Bronchial epithelial cell (primary cell): ENCODE measurements at places on chromosomes 7 and 10.

DNA sequence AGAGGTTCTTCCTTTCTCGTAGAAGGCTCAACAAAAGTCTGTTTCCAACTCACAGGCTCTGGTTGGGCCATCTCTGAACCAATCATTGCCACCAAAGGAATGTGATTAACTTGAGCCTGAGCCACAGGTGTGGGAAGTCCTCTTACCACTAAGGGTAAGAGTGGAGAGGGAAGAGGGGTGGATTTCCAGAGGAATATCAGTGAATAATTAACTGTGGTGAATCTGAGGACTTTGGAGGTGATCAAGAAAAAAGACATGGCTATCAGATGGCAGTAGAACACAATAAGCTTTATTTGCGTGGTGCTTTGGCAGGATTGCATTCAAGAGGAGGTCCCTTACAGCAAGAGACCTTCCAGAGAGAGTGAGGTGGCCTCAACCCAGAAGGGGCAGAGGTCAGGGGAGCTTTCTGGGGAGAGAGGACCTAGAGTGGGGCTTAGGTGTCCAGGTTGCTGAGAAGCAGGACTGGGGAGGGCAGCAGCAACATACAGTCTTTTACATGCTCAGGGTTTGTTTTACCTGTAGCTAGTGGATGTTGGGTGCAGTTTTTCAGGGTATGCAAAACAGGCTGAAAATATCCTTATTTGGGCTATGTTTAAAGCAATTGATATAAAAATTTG lies 61.4 kb downstream of the BBS9 start:
- DNase-seq: no peak

GRCh38 chr10:35339942-35340341 lies 3.6 kb downstream of the CCNY start:
- DNase-seq: peak; percentile 41

- DNase-seq: no peak
Measured at GRCh38 chr10:15334650-15335323, 36.3 kb downstream of the FAM171A1 start.

DNA sequence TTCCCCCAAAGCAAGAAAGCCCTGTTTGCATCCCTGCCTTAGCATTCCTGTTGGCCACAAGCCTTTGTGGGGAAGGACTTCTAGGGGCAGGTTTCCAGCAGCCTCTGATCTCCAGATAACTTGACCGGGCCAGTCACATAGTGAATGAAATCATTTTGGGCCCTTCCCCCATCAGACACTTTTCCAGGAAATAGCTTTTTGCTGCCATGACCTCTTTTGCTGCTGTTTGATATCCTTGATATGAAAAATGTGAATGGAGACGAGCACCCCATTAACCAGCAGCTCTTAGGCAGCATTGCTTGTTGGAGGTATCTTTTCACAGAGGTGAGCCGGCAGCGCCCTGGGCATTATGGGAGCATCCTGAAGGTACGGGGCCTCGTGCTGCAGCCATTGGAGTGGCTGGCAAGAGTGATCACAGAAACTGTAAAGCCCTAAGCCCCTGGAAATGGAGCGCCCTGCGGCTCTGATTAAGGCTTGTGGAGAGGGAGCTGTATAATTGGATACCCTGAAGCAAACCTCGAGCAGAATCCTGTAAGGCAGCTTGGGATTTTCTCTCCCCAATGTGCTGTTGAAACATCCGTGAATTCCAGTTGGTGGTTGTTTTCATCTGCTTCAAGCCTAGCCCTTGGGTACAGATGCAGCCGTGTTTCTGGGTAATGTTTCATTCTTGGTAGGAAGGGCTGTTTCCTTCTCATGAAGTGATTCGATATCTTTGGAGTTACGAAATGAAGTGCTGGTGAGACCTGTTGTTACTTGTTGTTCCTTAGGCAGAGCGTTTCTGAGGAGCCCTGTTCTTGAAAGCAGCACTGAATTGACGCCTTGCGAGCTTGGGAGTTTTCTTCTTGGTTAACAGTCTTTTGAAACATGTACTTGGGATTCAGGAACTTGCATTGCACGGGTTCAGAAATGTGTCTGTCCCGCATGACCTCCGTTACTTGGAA lies 179.0 kb downstream of the PTEN start:
- peak; percentile 98 for DNase-seq

DNA sequence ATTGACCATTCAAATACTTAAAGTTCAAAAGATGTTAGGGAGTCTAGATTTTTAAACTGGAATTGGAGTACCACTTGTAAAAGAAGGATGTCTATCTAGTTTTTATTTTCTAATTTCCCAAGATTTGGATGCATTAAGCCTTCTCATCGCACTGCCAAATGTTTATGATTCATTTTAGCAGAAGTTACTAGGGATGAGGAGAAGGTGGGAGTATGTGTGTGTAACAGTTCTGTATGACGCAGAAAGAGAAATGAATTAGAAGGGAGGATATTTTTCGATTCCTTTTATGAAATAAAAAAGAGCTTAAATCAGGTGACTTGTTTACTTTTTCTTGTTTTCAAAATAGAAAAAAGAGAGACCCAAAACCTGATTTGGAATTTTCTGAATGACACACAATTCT lies 6.8 kb upstream of the SLK start:
- no peak for DNase-seq

DNA sequence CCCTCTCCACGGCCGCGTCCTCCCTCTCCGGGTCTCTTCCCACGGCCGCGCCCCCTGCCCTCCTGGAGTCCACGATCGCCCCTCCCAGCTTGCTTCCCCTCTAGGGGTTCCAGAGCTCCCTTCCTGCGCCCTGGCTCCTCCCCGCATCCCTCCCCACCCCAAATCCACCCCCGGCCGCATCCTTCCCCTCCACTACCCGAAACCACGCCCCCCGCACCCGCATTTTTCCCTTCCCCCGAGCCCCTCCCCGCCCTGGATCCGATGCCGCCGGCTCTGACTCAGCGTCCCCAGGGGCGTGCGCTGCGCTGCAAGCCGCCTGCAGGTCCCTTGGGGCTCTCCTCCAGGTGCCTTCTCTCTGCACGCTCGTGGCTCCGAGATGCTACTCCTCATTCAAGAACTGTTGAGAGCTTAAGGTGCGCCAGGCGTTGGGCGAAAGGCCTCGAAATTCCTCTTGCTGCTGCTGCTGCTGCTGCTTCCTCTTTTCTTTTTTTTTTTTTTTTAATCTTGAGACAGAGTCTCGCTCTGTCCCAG lies 372 bp upstream of the TMEM130 start:
- peak; percentile 26 for DNase-seq

DNA sequence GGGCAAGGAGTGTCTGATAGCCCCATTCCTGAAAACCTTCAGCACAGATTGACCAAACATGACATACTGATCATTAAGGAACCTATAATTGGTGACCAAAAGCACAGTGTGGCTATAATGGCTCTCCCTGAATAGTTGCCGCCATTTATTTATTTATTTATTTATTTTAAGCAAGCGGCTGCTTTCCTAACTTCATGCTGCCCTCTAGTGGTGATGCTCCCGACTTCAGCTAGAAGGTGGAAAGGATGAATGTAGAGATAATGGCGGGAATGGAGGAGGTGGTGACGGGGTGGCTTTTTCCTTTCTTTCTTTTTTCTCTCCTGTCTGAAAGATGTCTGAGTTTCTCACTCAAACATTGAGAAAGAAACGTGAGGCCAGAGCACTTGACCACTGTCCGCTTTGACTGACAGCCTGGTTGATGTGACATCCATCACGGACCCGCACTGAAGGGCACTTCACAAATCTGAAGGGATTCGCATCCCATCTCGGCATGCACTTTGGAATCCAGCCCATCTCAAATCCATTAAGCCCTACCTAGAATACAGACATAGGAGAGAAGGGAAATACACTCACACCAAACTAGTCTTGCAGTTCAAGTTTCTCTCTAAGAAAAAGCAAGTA lies 1090.1 kb downstream of the KCNMA1 start:
- peak; percentile 63 for DNase-seq

DNA sequence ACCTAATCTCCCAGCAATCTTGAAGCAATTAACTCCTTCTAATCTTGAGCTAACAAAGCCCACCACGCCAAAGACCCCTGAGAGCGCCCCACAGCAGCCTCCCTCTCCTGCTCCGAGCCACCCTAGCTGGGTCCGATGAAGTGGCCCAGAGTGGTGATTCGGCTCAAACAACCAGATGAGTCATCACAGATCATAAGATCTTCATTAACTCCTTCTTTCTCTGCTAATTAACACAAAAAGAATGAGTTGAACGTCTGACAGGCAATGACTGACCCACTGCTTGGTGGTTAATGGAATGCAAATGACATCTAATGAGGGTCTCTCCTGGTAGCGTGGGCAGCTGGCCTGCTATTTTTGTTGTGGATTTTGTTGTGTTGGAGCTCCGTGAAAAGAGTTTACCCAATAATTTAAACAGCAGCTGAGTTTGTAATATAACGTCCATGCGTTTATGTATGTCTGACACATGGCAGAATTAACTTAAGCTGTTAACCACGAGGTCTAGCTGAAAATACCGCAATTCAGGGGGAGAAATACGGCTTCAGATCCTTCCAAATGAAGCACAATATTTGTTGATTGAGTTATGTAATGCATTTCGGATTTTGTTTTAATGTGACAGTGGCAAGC lies 161.4 kb downstream of the RAB11FIP2 start:
- no peak for DNase-seq

DNA sequence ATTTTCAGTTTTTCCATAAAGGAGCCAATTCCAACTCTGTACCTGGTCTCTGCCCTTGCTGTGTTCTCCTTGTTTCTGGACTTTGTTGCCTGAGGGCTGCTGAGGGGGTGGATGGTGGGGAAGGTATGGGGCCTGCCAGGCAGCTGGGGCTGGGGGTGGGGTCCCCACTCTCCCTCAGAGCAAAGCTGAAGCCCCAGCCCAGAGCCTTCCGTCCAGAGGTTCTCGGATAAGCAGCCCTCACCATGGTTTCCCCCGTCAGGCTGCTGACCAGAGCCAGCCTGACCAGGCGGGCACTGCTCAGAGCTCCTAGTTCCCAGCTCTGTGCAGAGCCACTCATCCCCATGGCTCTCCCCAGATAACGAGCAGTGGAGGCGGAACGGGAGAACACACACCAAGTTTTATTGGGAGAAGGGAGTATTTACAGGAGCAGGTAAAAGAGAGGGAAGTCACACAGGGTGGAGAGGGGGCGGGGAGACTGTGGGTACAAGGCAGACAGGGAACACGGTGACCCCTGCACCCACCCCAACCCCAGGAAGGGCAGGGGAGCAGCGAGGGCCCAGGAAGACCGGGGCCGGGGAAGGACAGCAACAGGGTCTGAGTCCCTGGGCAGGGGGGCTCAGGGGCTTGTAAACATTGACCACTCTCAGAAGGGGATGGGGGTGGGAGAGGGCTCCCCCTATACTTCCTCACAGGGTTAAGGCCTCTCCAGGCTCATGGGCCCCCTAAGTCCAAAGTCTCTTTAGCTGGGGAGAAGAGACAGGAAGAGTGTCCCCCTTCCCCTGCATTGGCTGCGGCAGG lies 5.8 kb downstream of the GNB2 start:
- no peak for DNase-seq

- no peak for DNase-seq
Measured at GRCh38 chr10:89887830-89888229, 186.4 kb downstream of the KIF20B start.

GRCh38 chr10:96988426-96988825 lies 156.3 kb downstream of the LCOR start:
- DNase-seq: no peak

DNA sequence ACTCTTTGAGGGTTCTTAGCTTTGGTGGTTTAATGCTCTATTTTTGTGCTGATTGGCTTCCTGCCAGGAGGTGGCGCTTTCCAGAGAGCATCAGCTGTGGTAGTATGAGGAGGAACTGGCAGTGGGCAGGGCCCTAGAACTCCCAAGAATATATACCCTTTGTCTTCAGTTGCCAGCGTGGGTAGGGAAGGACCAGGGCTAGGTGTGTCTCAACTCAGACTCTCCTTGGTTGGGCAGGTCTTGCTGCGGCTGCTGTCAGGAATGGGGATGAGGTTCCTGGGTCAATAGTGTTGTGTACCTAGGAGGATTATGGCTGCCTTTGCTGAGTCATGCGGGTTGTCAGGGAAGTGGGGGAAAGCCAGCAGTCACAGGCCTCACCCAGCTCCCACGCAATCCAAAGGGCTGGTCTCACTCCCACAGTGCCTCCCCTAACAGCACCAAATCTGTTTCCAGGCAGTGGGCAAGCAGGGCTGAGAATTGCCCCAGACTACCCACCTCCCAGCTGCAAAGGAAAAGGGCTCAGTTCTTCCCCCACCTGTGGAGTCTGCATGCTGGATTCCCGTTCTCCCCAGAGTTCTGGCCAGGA lies 191.5 kb downstream of the PHTF2 start:
- peak; percentile 75 for DNase-seq

GRCh38 chr10:70060389-70060788 lies 7.7 kb downstream of the MACROH2A2 start:
- no peak for DNase-seq

- DNase-seq: peak; percentile 77
Measured at GRCh38 chr7:32658034-32658433, 162.7 kb downstream of the AVL9 start.

DNA sequence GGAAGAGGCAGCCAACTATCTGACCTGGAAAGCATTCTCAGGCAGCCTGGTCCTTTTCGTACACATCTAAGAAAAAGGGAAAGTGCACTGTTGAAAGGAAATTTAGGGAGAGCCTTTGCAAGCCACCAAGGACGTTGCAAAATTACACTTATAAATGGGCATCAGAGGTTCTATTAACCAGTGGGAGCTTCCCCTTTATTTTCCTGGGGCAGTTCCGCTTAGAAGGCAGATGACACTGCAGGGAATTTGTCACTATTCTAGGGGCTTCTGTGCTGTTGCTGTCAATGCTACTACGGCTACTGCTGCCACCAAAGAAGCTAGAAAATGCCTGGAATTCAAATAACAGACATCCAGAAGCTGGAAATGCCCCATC lies 79.6 kb upstream of the AUTS2 start:
- DNase-seq: no peak

- no peak for DNase-seq
Measured at GRCh38 chr10:93712593-93712992, 10.2 kb upstream of the FRA10AC1 start.

GRCh38 chr7:146355216-146355615 lies 238.6 kb downstream of the CNTNAP2 start:
- no peak for DNase-seq

DNA sequence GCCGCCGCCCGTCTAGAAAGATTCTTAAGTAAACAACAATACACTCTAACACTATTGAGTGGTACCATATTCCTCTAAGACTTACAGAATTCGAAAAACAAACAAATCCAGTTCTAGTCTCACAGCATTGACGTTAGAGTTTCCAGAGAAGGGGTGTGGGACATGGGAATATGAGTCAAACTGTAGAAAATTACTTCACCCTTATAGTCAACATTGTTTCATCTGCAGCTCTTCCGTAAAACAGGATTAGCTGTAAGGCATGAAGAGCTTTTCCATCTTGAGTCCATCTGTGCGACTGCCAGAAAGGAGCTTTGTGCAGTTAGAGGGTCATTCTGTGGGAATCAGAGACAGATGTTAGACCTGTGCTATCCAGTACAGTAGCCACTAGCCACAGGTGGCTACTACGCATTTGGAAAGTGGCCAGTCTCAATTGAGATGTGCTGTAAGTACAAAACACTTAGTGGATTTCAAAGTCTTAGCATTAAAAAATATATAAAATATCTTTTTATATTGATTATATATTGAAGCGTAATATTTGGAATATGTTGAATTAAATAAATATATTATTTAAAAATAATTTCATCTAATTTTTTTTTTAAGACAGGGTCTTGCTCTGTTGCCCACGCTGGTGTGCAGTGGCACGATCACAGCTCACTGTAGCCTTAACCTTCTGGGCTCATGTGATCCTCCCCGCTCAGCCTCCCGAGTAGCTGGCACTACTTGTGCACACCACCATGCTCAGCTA lies 79.8 kb upstream of the MPP7 start:
- peak; percentile 90 for DNase-seq

- DNase-seq: no peak
Measured at GRCh38 chr10:72946963-72947362, 7.6 kb downstream of the PLA2G12B start.

GRCh38 chr10:69662173-69662877 lies 32.3 kb downstream of the FAM241B start:
- no peak for DNase-seq

GRCh38 chr7:121300685-121301420 lies 27.9 kb upstream of the WNT16 start:
- DNase-seq: peak; percentile 41
